Adrenal gland (tissue), 19 donors: ENCODE measurements at places on chromosomes 4 and X. TPM values are rescaled to one million over a fixed set of nuclear protein-coding genes. Genes with fewer than 3 reads are reported as not detected.

VCX gene
- polyA plus RNA-seq: not detected

TCEAL9 gene
- polyA plus RNA-seq: 143 TPM

- H3K4me3 ChIP-seq: no peak overlapping the region
- H3K27ac ChIP-seq: peak overlapping the region; percentile 49
- no peaks in the 10 kb centered on the region for H3K4me1 ChIP-seq
- no peaks in the 10 kb centered on the region for H3K27me3 ChIP-seq
- H3K36me3 ChIP-seq: no peaks in the 10 kb centered on the region
Observed at GRCh38 chrX:41381685-41382084, 47.7 kb downstream of the DDX3X start.

- H3K27ac ChIP-seq: no peak overlapping the region
- H3K4me1 ChIP-seq: no peaks in the 10 kb centered on the region
- H3K27me3 ChIP-seq: no peaks in the 10 kb centered on the region
- H3K4me3 ChIP-seq: no peak overlapping the region
- no peaks in the 10 kb centered on the region for H3K36me3 ChIP-seq
Observed at GRCh38 chr4:142045996-142046395, 409.6 kb downstream of the IL15 start.

- no peak for DNase-seq
- H3K36me3 ChIP-seq: no peaks in the 10 kb centered on the region
- H3K4me1 ChIP-seq: no peaks in the 10 kb centered on the region
- no peak overlapping the region for H3K4me3 ChIP-seq
Observed at GRCh38 chrX:12929701-12930100, 23.3 kb downstream of the TLR8 start.

- no peak overlapping the region for H3K27ac ChIP-seq
- no peaks in the 10 kb centered on the region for H3K36me3 ChIP-seq
- H3K4me3 ChIP-seq: no peak overlapping the region
- DNase-seq: no peak
- no peaks in the 10 kb centered on the region for H3K27me3 ChIP-seq
Observed at GRCh38 chr4:150082241-150082640, 4.0 kb downstream of the DCLK2 start.

GRCh38 chr4:111323916-111324315, 701.0 kb upstream of the PITX2 start:
- H3K36me3 ChIP-seq: no peaks in the 10 kb centered on the region
- H3K4me1 ChIP-seq: no peaks in the 10 kb centered on the region
- no peaks in the 10 kb centered on the region for H3K27me3 ChIP-seq

DNA sequence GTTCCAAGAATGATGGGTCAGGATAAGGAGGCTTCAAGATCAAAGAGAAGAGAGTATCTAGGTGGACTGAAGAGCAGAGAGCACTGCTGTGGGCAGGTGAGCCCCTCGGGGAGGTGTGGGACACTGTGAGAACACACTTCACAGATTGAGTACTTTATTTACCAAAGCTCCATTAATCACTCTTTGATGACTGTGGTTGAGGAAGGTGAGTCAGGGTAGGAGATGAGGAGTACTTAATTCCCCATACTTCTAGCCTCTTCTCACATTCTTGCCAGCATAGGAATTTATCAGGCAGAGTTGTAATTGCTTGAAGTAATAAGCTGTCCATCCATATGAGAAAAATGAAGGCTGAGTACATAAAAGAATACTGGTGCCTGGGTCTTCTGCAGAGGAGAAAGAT, 375.3 kb downstream of the PCDH10 start:
- H3K27me3 ChIP-seq: no peaks in the 10 kb centered on the region
- DNase-seq: no peak
- H3K36me3 ChIP-seq: no peaks in the 10 kb centered on the region

STATH gene
- not detected for polyA plus RNA-seq

- H3K4me3 ChIP-seq: no peak overlapping the region
- DNase-seq: no peak
- H3K27ac ChIP-seq: no peak overlapping the region
- H3K4me1 ChIP-seq: no peaks in the 10 kb centered on the region
Observed at GRCh38 chrX:108022491-108023089, 22.3 kb upstream of the VSIG1 start.

GRCh38 chrX:43349363-43349762, 306.7 kb upstream of the MAOA start:
- H3K27me3 ChIP-seq: peaks cover 18% of the 10 kb centered on the region
- no peak overlapping the region for H3K27ac ChIP-seq
- H3K36me3 ChIP-seq: no peaks in the 10 kb centered on the region

DNA sequence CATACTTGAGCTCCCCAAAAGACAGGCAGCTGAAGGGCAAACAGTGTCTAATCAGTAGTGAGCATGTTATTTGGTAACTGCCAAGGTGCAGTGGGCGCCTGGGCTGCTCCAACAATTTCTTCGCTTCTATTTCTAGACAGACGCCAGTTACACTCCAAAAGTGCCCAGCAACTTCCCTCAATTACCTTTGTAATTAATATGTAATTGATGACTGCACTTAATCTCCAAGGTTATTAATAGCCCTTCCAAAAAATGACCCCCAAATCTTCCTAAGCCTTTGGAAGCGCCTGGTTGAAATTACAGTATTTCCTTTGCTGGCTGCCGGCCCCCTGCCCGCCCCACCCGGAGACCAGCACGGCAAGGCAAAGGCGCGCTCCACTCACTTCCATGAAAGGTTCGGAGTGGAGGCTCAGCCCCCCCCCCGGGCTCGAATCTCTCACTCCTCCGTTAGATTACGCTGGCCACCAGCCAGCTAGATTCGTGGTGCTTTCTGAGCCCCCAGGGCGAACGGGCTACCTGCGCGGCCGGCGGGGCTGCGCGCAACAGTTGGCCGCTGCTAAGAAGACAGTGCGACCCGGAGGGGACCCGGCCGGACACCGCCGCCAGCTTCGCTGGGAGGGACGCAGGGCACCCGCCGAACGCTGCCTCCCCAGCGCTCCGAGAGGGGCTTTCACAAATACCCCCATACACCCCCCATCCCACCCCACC, 1.9 kb downstream of the GPC4 start:
- H3K4me1 ChIP-seq: no peaks in the 10 kb centered on the region
- H3K27me3 ChIP-seq: peaks cover 14% of the 10 kb centered on the region
- no peak overlapping the region for H3K27ac ChIP-seq
- H3K4me3 ChIP-seq: no peak overlapping the region

DNA sequence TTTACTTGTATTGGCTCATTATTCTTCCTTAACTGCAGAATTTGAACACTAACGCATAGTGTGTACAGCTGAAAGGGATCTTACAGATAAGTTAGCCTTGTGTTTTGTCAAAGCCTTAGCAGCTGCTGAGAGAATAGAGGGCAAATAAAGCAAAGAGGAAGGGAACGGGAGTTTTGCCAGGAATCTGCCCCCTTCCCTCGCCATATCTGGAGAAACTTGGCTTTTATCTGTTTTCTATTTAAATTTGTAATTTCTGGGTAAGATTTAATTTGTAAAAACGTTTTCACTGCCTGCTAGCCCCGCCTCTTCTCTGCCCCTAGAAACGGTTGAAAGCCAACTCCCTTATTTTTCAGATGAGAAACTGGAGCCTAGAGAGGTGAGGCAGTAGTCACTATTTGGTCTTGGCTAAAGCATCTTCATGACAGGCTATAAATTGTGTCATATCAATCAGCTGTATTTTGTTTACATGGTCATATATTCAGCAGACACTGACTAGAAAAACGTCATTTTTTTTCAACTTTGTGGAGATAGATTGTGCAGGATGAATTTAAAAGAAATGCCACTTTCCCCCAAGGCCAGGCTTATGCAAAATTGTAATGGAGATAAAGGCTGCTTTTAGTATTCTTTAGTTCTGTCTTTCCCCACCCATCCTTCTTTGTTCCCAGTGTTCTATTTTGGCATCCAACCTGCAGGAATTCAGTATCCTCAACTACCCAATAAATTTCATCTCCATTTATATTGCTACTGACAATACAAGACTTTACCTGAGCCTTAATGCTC, 319.4 kb downstream of the SH2D1A start:
- no peaks in the 10 kb centered on the region for H3K36me3 ChIP-seq
- H3K4me3 ChIP-seq: no peak overlapping the region
- no peaks in the 10 kb centered on the region for H3K27me3 ChIP-seq
- no peak for DNase-seq
- no peak overlapping the region for H3K27ac ChIP-seq
- H3K4me1 ChIP-seq: no peaks in the 10 kb centered on the region
